Stimulated activated CD8-positive, alpha-beta memory T cell treated with anti-CD3 and anti-CD28 coated beads, Interleukin-15, amount 100 ng/mL, for 1 hour (primary cell): ENCODE measurements at places on chromosomes 16 and 17.

DNA sequence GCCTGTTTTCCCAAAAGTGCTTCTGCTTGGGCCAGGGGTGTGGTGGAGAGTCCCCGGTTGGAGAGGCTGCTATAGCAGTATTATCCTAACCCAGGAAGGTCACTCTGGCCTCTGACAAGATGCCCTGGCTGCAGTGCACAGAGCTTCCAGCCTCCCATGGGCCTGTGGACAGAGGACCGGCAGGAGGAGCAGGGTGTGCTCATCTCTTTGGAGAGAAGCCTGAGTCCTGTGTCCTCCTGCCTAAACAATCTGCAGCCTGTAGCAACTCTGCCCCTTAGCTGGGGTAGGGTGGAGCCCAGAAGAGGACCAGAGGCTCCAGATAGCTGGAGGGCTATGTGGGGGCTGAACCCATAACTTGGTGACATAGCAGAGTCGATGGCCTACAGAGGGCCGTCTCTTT lies 78.0 kb downstream of the MPRIP start:
- DNase-seq: no peak

GRCh38 chr17:62611728-62612127 lies 15.7 kb upstream of the MRC2 start:
- no peak for DNase-seq

DNA sequence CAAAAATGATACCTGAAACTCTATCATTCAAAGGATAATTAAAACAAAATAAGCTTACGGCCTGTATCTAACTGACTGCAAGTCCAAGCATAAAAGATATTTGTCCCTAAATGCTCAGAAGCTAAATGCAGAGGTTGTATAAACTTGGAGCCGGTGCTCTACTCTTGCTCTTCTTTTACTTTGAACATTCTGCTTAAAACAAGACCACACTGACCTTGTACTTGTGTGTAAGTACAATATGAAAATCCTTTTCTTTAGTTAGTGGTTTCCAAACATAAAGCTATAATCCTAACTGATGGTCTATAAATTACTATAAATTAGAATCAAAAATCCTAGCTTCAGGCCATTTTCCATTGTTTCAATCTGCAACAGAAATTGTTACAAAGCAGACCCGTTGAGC lies 74.6 kb downstream of the SPAG9 start:
- DNase-seq: no peak

GRCh38 chr17:63544467-63545301 lies 5.6 kb upstream of the DCAF7 start:
- no peak for DNase-seq

- DNase-seq: no peak
Measured at GRCh38 chr16:8775359-8775758, 22.1 kb downstream of the TMEM186 start.
